CD4-positive, alpha-beta T cell treated with Interleukin-15 for 1 hour (primary cell): ENCODE measurements at places on chromosomes 11 and 22.

- DNase-seq: no peak
Measured at GRCh38 chr22:30882974-30883533, 85.5 kb downstream of the MORC2 start.

DNA sequence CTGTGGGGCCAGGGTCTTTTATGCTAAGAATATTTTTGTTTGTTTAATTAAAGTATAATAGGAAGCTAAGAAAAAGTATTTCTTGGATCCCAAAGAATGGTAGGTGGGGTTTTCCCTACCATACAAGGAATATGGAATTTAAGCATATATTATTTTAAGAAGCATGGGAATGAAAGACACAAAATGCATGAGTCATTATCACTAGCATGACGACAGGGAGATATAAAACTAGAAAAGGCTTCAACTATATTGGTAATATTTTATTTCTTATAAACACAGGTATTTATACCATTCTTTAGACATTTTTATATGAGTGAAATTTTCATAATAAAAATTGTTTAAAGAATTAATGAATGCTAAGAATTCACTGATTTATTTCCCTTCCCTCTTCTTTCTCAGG is 39.3 kb upstream of the SOX6 start:
- DNase-seq: no peak

DNA sequence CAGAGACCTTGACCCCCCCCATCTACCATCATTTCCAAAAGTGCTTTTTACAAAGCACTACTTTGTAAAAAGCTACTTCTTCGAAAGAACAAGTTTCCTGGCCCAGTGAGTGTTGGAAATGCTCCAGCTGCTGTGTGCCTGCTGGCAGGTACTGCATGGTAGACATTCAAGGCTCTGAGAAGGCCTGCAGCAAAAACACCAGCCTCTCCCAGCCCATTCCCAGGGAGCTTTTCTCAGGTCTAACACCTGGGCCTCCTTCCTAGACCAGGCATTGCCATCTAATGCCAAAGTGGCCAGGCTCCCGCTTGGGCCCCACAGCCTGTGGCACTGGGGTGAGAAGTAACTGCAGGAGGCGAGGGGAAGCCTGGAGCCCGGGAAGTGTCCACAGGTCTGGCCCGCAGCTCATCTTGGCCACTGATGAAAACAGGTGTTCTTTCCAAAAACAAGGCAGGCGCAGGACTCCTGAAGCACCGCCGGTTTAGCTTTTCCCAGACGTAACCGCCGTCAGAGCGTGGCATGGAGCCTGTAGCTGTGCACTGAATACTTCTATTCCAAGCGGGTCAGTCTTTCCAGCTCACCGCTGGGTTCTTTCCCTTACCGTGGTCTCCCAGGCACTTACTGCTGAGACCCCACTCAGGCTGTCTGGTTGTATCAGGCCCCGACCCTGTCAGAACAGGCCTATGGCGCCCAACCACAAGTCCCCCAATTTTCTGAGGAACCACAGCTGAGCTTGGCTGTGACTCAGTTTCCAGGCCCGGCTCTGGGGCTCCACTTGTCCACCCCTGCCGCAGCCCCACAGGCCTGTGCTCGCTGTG is 1.2 kb upstream of the TCIRG1 start:
- no peak for DNase-seq

GRCh38 chr22:48651036-48651890 is 1176.4 kb downstream of the BRD1 start:
- no peak for DNase-seq

DNA sequence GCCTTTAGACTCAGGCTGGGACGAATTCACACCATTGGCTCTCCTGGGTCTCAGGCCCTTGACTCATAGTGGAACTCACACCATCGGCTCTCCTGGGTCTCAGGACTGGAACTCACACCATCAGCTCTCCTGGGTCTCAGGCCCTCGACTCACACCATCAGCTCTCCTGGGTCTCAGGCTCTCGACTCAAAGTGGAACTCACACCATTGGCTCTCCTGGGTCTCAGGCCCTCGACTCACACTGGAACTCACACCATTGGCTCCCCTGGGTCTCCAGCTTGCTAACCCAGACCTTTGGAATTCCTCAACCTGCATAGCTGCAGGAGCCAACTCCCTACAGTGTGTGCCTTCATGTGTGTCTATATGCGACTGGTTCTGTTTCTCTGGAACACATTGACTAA is 56.7 kb downstream of the SHISAL1 start:
- no peak for DNase-seq

DNA sequence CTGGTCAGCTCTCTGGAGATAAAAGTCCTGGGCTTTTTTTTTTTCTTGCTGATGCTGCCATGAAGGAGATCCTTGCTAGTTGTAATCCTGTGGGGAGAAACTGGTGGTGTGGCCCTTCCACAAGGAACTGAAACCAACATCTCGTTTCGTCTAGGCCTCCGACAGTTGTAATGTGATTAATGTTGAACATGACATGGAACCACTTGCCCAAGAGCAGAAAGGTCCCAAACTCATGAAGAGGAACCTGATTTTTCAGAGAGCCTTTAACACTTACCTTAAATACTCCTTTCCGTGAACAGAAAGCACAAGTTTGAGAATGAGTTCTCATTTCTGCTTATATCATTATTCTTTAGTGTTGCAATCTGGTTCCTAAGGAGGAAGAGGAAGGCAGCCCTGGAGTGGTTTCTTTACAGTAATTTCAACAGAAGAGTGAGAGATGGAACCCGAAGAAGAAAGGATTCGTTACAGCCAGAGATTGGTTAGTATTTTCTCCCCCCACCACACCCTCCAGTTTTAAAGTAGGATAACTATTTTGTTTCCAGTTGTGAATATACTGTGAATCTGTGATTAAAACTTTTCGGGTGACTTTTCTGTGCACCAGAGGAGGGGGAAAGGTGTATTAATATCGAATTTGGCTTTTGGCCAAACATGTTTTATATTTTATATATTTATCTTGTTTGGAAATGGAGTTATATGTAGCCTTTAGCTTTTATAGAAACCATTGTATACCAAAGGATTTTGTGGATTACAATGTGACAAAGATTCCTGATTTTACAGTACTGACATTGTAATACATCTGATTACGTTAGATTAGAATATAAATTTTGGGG is 2.0 kb downstream of the KDM2A start:
- DNase-seq: peak; percentile 56

- no peak for DNase-seq
Measured at GRCh38 chr11:78138291-78138690, 1.1 kb downstream of the ALG8 start.

DNA sequence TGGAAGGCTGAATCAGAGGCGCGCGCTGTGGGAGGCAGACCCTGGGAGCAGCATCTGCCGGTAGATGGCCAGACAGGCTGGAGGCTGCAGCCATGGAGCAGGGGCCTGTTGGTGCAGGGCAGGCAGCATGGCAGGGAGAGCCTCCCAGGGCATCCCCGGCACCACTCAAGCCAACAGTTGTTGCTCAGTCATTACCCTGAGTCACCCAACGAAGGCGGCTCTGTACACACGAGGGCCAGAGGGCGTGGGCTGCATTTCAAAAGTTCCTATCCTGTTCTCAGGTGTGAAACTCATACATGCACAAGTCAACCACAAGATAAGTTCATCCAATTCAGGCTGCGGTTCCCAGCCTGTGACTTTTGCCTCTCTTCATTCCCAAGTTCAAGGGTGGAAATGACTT is 2.6 kb downstream of the ANO1 start:
- DNase-seq: no peak

DNA sequence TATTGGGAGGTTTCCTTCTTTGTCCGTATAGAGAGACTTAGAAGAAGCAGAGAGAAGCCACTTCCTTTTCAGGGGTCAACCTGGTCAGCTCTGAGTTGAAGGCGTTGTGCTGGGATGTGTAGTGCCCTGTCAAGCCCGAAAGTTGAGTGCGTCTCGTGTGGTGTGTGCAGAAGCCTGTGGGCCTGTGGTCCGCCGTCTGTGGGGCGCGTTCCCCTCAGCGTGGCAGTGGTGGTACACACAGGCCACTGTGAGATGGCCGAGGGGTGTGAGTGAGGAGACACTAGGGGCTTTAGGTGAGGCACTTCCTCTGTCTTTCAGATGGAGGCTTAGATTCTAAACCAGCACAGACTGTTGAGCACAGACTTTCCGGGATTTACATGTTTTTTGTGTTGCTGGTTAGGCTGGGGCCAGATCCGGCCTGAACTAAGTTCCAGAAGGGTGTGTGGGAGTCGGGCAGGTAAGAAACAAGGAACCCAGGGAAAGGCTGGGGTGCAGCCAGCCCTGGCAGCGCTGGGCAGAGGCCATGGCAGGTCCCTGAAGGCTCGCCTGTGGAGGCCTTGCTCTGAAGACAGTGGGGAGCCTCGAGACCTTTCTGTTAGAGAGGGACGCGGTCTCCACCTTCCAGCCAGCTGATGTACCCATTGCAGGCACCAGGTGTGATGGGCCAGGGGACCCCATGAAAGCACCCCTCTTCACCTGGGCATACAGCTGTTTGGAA is 194.2 kb downstream of the TBC1D22A start:
- no peak for DNase-seq

DNA sequence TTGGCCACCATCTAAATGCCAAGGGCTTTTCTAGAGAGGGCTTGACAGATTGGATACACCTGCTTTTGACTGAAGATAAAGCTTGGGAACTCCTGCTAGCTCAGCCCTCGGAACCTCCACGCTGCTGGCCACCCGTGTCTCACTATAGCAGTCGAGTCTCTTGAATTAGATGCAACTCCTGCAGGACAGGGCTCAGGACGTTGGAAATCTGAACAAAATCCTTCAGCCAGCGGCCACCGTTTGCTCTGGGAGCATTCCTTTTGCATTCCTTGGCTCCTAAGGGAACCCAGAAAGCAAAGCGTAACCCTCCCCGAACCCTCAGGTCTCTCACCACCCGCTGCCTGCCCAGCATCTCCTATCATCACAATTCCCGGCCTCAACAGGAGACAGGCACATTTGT is 77.8 kb downstream of the GRIK4 start:
- no peak for DNase-seq

DNA sequence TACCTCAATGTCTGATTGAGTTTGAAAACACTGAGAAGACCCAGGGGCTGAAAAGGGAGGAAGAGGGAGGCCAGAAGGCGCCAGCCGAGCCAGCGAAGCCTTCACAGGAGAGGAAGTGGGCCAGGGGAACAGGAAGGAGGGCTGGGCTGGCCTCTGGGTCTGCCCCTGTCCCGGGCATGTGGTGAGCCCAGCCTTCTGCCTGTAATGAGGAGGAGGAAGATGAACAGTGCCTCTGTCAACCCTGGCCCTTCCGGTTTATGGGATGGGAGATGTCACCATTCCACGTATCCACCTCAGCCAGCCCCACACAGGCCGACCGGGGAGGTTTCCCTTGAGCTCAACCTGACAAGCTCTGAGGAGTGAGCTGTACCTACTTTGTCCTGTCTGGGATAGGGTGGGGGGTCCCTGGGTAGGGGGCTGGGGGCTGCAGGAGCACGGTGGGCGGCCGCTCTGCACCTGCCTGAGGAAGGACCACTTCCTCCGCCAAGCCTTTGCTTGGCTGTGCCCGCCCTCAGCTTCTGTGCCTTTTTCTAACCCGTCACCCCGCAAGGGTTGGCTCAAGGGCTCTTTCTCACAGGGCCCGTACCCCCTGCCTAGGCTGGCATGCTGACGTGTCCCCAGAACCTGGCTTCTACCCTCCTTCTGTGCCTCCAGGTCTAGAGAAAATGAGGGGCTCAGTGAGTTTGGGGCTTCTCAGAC is 2.0 kb downstream of the PARVG start:
- peak; percentile 77 for DNase-seq

- no peak for DNase-seq
Measured at GRCh38 chr22:24772493-24773220, 1.9 kb downstream of the PIWIL3 start.

GRCh38 chr11:34988294-34989255 is 72.2 kb downstream of the PDHX start:
- DNase-seq: no peak
